ENCODE measurements at places on chromosomes 16 and 17. TPM values are rescaled to one million over a fixed set of nuclear protein-coding genes. Genes with fewer than 3 reads are reported as not detected.

The MMP25 gene
- total RNA-seq = not detected

The TSPOAP1 gene
- total RNA-seq = 4.0 TPM

The CNP gene
- total RNA-seq = 50.6 TPM

GRCh38 chr17:76540381-76541300, 797 bp downstream of the PRCD start:
- DNase-seq = peak; percentile 94
- peak overlapping the region; percentile 63 for H3K27ac ChIP-seq

DNA sequence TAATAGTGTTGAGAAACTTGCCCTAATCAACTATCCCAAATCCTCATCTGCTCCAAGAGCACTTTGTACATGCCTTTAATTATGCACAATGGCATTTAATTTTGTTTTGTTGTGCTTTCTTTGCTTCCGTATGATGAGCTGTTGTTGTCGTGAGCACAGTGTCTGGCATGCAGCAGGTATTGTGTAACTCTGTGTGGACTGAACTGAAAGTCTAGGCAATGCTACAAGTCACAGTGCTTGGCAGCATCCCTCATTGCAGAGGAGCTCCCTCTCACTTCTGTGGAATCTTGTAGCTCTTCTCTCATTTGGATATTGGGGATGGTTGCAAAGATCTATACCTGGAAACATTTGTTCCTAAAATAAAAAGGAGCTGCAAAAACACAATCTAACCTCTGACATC, 502.2 kb upstream of the CA10 start:
- H3K4me3 ChIP-seq = no peak overlapping the region
- H3K27ac ChIP-seq = no peak overlapping the region
- H3K4me1 ChIP-seq = no peaks in the 10 kb centered on the region
- no peaks in the 10 kb centered on the region for H3K27me3 ChIP-seq

- H3K4me1 ChIP-seq = peaks cover 10% of the 10 kb centered on the region
- H3K27ac ChIP-seq = no peak overlapping the region
- DNase-seq = no peak
- H3K27me3 ChIP-seq = no peaks in the 10 kb centered on the region
- no peak overlapping the region for H3K4me3 ChIP-seq
Observed at GRCh38 chr17:40525294-40525693, 23.9 kb upstream of the TNS4 start.

DNA sequence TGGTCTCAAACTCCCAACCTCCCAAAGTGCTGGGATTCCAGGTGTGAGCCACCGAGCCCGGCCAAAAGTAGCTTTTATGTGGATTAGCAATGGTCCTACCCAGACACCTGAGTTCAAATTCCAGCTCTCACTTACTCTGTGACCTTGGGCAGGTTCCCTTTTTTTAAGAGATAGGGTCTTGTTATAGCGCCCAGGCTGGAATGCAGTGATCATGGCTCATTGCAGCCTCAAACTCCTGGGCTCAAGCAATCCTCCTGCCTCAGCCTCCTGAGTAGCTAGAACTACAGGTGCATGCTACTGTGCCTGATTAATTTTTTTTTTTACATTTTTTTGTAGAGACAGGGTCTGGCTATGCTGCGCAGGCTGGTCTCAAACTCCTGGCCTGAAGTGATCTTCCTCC, 16.6 kb downstream of the HDAC5 start:
- DNase-seq = no peak
- H3K36me3 ChIP-seq = no peaks in the 10 kb centered on the region
- H3K27me3 ChIP-seq = no peaks in the 10 kb centered on the region
- H3K4me3 ChIP-seq = no peak overlapping the region
- no peak overlapping the region for H3K27ac ChIP-seq

GRCh38 chr16:54370278-54371040, 83.9 kb upstream of the IRX3 start:
- no peak overlapping the region for H3K4me3 ChIP-seq
- H3K36me3 ChIP-seq = no peaks in the 10 kb centered on the region
- H3K4me1 ChIP-seq = no peaks in the 10 kb centered on the region
- H3K27me3 ChIP-seq = no peaks in the 10 kb centered on the region

GRCh38 chr17:3692346-3692745, 3.6 kb downstream of the P2RX5 start:
- H3K36me3 ChIP-seq = no peaks in the 10 kb centered on the region
- H3K4me3 ChIP-seq = no peak overlapping the region
- H3K4me1 ChIP-seq = peaks cover 3% of the 10 kb centered on the region
- DNase-seq = no peak
- no peak overlapping the region for H3K27ac ChIP-seq
